Fibroblast of mammary gland (primary cell): ENCODE measurements at places on chromosomes 5 and 9.

DNA sequence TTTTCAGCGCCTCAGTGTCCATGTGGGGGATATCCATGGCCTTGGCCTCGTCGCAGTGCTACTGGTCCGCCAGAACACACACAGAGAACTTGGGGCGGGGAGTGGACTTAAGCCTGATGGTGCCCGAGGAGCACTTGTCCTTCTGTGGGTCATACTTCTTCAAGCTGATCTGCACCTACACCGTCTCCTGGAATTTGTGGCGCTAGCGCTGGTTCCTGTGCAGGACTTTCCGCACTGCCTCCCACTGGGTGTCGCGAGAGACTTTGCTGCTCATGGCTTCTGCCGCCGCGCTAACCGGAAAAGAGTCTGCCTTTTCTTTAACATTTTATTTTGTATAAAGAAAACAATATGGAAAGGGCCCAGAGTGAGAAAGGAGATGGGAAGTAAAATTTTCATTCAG, 266.9 kb downstream of the COX7C start:
- DNase-seq: no peak

DNA sequence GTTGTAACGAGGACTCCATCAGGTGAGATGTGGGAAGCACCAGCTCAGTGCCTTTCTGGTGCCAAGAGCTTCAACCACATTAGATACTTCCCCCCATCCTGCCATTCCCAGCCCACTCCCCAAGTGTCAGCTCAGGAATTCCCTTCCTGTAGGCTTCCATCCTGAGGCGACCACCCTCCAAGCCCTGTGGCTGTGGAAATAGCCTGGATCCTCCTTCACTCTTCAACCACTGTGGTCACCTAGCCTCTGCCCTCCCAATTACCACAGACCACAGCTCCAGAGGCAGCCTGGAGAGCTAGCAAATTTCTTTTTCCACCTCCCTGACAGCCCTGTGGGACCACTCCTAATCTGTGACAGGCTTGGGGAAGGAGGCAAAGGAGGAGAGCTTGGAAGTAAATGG, 219.8 kb upstream of the MAP3K1 start:
- no peak for DNase-seq

GRCh38 chr9:37944671-37945481, 40.9 kb upstream of the SLC25A51 start:
- DNase-seq: peak; percentile 15

GRCh38 chr9:8599937-8600336, 800.4 kb upstream of the DMAC1 start:
- DNase-seq: no peak

GRCh38 chr5:16701134-16702099, 84.6 kb upstream of the RETREG1 start:
- no peak for DNase-seq

- no peak for DNase-seq
These were observed 374.2 kb downstream of the EFNA5 start for GRCh38 chr5:107296572-107296971.

DNA sequence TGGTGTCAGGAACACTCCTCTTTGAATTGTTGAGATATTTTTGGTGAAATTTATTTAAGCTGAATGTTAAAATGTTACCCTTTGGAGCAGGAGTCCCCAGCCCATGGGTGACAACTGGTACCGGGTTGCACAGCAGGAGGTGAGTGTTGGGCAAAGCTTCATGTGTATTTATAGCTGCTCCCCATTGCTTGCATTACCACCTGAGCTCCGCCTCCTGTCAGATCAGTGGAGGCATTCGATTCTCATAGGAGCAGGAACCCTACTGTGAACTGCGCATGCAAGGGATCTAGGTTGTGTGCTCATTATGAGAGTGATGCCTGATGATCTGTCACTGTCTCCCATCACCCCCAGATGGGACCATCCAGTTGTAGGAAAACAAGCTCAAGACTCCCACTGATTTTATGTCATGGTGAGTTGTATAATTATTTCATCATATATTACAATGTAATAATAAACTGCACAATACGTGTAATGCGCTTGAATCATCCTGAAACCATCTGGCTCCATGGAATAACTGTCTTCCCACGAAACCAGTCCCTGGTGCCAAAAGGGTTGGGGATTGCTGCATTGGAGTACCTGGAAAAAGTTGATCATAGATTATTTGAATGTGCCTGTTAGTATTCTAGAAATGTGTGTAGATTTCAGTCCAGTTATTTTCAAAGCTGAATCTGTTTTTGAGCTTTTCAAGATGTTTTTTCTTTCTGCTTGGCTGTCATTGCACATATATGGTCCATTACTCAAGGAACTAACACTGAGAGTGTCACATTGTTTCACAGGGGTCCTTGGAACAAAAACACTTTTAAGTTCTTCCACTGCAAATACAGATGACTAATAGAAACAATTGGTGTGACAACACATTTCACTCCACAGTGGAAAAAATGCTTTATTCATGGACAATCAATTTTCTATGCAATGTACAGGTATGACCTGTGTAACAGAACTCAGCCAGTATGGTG, 104.6 kb upstream of the TNFAIP8 start:
- peak; percentile 60 for DNase-seq

- peak; percentile 62 for DNase-seq
These were observed 127.8 kb downstream of the SAXO1 start for GRCh38 chr9:18905028-18905882.

GRCh38 chr5:149203921-149204441, 62.7 kb downstream of the ABLIM3 start:
- peak; percentile 74 for DNase-seq

GRCh38 chr9:38405785-38406184, 13.3 kb downstream of the ALDH1B1 start:
- peak; percentile 18 for DNase-seq

DNA sequence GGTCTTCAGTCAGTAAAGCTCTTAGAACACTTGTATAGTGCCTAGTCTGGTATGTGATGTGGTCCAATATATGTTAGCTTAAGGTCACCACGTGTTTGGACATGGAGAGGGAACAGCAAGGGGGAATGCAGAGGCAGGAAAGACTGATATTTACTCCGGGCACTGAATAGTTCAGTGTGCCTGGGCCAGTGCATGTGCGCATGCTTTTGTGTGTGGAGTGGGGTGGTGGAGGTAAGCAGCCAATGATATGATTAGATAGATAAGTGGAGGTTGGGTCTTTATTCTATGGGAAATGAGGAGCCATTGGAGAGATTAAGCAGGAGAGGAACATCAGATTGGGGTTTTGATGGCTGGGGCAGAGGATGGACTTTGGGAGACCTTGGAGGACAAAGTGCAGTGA, 14.0 kb downstream of the OR13J1 start:
- no peak for DNase-seq

GRCh38 chr5:131581702-131582101, 53.3 kb downstream of the RAPGEF6 start:
- DNase-seq: no peak

DNA sequence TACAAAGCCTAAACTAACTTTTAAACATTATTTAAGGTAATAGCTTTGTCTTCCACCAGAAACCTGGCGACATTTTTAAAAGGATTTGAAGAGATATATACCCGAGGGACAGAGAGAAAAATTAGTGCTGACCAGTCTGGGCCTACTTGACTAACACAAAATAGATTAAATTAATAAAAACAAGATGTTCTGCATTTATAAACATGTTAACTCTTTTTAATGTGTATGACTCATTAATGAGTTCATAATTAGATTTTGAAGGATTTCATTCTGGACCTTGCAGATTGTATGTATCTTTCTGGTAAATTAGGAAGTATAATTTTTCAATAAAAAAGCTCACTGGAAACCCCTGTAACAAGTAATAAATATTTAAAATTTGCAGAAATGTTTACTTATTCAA, 459.1 kb upstream of the CDH9 start:
- no peak for DNase-seq

DNA sequence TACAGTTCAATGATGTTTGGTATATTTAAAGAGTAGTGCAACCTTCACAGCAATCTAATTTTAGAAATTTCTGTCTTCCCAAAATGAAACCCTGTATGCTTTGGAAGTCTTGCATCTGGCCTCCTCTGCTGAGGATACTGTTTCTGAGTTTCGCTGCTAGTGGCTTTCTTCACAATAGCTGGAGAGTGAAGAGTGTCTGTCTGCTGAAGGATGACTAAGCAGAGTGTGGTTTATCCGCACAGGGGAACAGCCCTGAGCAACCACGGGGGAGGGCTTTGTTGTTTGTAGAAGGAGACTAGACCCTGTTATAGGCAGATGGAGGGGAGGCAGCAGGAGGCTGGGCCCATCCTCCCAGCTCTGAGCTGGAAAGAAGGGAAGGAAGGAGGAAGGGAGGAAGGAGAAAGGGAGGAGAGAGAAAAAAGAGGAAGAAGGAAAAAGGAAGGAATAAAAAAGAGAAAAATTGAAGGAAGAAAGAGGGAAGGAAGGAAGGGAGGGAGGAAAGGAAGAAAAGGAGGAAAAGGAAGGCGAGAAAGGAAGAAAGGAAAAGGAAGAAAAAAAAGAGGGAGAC, 10.5 kb upstream of the IRX2 start:
- no peak for DNase-seq

GRCh38 chr5:151677776-151678545, 8.8 kb downstream of the SPARC start:
- DNase-seq: peak; percentile 76

- no peak for DNase-seq
These were observed 487.4 kb downstream of the PRDM9 start for GRCh38 chr5:23994581-23995370.

DNA sequence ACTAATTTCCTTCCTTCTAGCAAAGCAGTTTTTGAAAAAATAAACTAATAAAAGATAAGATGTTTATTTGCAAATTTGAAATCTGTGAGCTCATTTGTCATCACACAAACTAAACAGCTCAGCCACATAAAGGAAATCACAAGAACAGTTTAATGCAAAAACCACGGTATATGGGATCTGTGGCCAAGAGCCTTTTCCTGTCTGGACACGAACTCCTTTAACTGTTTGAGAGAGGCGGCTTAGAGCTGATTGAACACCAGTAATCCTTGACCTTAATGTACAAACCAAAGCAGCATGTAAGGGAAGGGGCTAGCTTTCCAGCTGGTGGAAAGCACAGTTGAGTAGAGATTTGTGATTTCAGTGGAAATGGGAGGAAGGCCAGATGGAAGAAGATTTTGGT, 66.3 kb upstream of the SPINK5 start:
- DNase-seq: no peak

- no peak for DNase-seq
These were observed 133.6 kb downstream of the NFIB start for GRCh38 chr9:14180093-14180959.

GRCh38 chr5:109553846-109554245, 135.9 kb upstream of the MAN2A1 start:
- peak; percentile 35 for DNase-seq

GRCh38 chr9:91534374-91534773, 110.7 kb upstream of the NFIL3 start:
- no peak for DNase-seq

GRCh38 chr5:39218482-39219402, 621 bp downstream of the FYB1 start:
- peak; percentile 4 for DNase-seq
